ENCODE measurements at places on chromosomes 5 and 9.

GRCh38 chr5:150001660-150002486, 1.3 kb downstream of the HMGXB3 start:
- no peak for DNase-seq

GRCh38 chr5:140214831-140215230, 39.8 kb downstream of the CYSTM1 start:
- DNase-seq, result no peak

GRCh38 chr9:31142456-31142855, 1242.0 kb upstream of the ACO1 start:
- no peak for DNase-seq

DNA sequence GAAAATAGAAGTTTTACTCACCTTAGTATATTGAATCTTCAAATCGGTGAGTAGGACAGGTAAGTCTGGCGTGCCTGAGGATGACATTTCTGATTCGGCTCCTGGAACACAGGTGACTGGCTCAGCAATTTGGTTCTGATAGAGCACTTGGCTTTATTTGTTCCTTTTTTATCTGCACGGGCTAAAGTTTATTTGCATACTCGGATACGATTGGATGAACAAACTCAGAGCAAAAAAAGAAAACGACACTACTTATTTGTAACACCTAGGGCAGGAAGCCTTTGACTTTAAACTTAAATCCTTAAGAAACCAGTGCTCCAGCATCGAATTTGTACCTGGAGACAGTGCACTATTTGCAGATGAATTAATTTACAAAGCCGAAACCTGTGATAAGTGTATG, at the start of gene ALDH1A1:
Gene ALDH1A1 (minus strand): TSS at position 140 of the 400 bp plus-strand sequence. CDS start 53 bp downstream, at position 87.
- no peak for DNase-seq

GRCh38 chr9:94925751-94926430, 199.4 kb downstream of the AOPEP start:
- DNase-seq, result no peak

- no peak for DNase-seq
These were observed 63.4 kb downstream of the MVB12B start for GRCh38 chr9:126389992-126390391.

DNA sequence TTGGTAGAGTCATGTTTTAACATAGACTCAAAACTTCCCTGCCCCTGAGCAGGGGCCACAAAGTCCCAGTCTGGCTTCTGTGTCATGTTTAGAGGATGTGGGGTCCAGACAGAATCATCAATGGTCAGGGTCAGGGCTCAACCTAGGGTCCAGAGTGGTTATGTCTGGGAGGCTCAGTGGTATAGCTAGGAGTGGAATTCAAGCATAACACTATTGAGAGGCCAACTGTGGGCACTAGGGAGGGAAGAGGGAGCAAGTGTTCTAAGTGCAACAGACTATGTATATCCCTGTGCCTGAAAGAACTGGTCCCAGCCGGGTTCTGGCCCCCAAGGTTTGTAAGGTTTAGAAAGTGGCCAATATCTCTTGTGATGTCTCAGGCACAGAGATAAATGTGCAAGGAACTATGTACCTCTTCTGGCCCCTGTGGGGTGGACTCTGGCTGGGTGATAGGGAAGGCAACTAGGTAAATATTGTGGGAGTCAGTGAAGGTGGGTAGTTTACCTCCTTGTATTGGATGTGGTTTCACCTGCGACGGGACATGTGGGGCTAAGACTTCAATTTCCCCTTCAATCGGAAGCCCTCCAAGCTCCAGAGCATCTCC, 14.0 kb downstream of the MYORG start:
- DNase-seq, result no peak

DNA sequence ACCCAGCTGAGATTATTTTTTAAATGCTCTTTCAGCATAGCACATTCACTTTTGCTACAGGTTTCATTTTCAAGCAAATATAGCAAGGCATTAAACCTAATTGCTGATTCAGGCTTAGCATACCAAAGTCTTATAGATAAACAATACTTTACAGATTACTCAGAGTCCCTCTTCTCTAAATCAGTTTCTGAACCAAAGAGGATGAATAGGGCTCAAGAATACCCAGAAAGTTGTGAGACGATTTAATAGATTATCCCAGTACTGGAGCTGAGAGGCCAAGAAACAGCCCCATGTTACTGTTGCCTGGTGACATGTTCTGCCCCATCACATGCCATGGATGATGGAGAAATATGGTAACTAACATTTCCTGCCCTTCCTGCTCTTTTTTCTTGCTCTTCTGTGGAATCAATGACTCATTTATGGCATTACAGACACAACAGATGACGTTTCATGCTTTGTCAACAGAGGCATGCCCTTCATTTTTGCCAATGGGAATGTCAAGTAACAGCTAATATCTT, 18.1 kb upstream of the SSBP2 start:
- no peak for DNase-seq

DNA sequence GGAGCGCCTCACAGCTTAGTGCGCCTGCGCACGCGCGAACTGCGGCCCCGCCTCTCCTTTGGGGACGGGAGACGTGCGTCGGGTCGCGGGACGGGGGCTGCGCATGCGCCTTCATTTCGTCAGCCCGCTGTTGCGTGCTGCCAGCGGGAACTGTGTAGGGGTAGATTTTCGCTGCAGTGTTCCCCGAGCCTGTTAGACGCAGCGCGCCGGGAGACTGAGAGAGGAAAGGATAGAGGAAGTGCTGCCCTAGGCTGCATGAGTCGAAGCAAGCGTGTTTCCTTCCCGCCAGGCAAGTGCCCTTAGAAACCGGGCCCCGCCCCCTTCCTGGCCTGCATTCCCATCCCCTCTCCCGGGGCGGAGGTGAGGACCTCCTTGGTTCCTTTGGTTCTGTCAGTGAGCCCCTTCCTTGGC, 12.3 kb downstream of the ITGA1 start:
- peak; percentile 98 for DNase-seq

- no peak for DNase-seq
These were observed 23.9 kb upstream of the NIM1K start for GRCh38 chr5:43168175-43168574.

DNA sequence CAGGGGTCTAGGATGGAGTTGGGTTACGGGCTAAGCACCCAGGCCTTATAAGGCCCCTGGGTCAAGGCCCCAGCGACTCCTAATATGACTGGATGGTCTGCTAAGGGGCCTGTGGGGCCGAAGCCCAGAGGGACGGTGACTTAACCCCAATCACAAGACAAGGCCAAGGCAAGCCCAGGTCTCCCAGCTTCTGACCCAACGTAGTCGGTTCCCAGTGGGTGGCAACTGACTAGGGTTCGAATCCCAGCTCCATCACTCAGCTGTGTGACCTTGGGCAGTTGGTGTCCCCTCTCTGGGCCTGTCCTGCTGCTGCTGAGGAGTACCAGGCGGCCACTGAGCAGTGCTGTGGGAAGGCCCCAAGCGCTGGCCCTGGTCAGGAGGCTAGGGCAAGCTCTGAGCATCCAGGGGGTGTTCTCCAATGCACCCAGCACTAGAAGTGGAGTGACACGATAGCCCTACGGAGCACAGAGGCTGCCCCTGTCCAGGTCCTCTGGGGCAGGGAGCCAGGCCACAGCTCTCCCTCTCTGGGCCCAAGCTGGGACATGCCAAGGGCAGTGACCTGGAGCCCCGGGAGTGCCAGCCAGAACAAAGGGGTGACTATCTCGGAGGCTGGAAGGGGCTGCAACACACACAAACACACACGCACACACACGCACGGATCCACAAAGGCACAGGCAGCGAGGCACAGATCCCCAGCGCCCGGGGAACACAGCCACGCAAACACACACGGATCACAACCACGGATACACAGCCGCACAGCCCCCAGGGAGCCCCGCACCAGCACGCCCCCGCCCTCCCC, 512 bp downstream of the AK1 start:
- no peak for DNase-seq

DNA sequence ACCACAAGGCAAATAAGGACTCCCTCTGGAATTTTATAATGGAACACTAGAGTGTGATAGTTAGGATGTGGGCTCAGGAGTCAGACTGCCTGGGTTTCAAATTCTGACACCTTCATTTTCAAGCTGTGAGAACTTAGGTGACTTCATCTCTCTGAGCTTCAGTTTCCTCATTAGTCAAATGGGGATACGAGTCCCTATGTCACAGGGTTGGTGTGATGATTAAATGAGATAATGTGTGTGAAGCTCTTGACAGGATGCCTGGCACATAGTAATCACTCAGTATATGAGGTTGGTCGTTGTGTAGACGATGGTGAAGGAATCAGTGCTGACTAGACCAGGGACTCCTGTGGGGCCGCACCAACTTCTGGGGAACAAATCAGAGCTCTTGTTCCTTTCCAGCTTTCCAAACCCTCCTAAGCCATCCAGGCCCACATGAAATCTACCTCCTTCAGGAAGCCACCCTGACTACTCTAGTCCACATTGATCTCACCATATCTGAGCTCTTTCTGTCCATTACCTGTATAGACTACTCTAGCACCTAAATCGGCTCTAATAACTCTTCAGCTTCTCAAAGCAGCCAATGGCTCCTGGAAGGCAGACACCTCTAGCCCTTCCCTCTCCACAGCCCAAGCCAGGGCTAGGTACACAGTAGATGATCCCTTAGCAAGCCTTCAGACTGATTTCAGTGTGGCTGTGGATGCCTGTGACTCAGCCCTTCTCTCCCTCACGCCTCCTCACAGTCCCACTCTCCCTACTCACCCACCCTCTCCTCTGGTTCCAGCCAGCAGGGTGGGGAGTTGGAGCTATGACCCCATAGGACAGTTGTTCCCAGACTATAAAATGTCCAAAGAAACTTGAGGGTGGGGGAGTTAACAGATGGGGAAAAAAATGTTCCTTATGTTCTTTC, 2.5 kb upstream of the TCF7 start:
- no peak for DNase-seq

Data from osteocyte (in vitro differentiated cells).